ENCODE measurements at places on chromosomes 13 and 19.
A peak's percentile ranks its signal among the peaks of the same experiment; 100 is the strongest.

GRCh38 chr19:56874530-56874929 is 34.0 kb upstream of the PEG3 start:
- DNase-seq: no peak

GRCh38 chr19:45087531-45087930 is 5.4 kb upstream of the PPP1R37 start:
- peak; percentile 47 for DNase-seq

- DNase-seq: no peak
These were observed 1169.0 kb downstream of the DIAPH3 start for GRCh38 chr13:58994777-58995176.

DNA sequence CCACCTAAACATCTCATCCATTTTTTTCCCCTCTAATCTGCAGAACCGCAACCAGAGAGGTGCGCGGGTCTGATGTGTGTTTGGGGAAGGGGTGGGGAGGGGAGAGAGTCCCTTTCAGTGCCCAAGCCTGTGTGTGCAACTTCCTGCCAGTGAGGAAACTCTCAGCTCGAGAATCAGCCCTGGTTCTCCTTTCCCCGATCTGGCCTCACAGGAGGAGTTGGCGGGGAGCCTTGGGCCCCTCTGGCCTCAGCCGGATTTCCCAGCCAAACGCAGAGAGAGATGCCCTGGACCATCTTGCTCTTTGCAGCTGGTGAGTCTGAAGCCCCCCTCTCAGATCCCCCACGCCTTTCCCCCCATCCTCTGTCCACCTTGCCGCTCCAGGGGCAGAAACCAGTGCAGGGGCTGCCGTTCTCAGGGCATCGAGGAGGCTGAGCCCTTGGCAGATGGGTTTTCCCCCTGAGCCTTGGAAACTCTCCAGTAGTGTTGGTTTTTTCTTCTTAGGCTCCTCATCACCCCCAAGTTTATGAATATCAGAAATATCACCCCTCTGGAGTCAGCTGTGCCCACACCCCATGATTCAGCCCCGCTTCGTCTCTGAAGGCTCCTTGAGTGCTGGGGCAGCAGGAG is at the start of gene C19orf38:
Gene C19orf38, plus strand, starts transcription at position 186 of the 627 bp plus-strand sequence. Its CDS starts 94 bp downstream, at position 280.
- DNase-seq: no peak

GRCh38 chr19:31334101-31334848 is 15.0 kb downstream of the TSHZ3 start:
- DNase-seq: no peak

GRCh38 chr13:33610438-33611120 is 207.4 kb upstream of the RFC3 start:
- peak; percentile 75 for DNase-seq

- DNase-seq: peak; percentile 61
These were observed 26.5 kb upstream of the LSM14A start for GRCh38 chr19:34145741-34146202.

DNA sequence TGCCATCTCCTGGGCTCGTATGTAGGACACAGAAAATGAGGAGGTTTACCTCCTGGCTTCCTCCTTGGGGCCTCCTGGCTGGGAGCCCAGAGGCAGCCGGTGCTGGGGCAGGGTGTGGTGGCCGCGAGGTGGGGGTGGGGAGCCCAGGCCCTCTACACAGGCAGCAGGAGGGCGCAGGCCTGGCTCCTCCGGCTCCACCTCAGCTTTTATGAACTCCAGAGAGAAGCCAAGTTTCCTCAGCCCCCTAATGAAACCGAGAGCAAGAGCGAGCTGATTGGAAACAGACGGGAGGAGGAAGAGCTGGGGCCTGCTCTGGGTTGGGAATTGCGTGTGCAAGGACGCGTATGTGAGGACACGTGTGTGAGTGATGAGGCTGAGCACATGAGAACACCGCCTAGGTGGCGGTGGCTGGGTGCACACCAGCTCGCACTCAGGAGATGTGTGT is 23.1 kb downstream of the LYL1 start:
- DNase-seq: no peak
